Central memory CD8-positive, alpha-beta T cell (primary cell): ENCODE measurements at places on chromosomes 6 and 20.

GRCh38 chr20:38346247-38346651, at the start of gene LBP:
LBP (plus strand) TSS chr20:38346482; CDS start chr20:38346517, 35 bp downstream.
- DNase-seq: no peak

- DNase-seq: no peak
These were observed 42.8 kb downstream of the RREB1 start for GRCh38 chr6:7150381-7151064.

- no peak for DNase-seq
These were observed 46.3 kb upstream of the IYD start for GRCh38 chr6:150322466-150322871.

DNA sequence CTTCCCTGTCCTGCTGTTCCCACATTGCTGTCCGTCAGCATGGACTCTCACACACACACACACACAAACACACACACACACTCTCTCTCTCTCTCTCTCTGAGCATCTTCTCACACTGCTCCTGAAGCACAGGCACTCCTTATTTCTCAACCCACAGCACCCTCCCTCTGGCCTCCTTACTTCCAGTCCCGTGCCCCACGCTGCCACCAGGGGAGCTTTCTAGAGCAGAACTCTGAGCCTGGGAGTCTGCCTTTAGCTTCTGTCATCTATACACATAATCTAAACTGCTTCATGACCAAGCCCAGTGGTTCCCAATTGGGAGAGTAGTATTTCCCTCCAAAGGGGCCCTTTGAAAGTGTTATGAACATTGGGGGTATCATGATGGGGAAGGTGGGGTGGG, 29.1 kb downstream of the HECA start:
- DNase-seq: no peak

DNA sequence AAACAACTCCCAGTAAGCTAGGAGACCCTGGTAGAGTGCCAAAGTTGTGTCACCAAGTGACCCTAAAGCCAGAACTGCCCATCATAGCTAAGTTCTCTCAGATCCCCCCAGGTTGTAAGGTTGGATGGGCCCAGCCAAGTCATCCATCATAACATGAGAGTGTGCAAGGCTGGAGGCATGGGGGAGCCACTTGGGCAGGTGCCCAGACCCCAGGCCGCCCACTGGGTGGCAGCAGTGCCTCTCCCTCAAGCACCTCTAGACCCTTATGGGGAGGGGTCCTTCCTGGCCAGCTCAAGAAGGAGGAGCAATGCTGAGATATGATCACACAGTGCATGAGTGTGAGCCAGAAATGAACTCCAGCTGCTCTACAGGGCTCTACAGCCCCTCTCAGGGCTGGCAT, 154.5 kb downstream of the MYLK4 start:
- no peak for DNase-seq

DNA sequence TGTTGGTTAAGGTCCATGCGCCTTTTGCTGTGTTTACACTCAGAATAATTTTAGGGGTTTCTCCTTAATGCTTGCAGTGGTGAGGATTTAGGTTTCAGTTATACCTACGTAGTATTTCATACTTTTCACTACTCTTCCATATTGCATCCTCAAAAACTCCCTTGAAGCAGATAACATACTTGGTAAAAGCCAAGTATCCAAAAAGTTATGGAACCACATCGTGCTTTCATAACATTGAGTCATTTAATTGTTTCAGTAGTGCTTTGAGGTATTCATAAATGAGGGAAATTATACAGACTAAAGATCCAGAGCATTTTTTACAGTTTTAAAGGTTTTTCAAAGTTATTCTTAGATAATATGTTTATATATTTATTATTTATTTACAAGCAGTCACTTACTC, 4.0 kb upstream of the ATXN1 start:
- no peak for DNase-seq

DNA sequence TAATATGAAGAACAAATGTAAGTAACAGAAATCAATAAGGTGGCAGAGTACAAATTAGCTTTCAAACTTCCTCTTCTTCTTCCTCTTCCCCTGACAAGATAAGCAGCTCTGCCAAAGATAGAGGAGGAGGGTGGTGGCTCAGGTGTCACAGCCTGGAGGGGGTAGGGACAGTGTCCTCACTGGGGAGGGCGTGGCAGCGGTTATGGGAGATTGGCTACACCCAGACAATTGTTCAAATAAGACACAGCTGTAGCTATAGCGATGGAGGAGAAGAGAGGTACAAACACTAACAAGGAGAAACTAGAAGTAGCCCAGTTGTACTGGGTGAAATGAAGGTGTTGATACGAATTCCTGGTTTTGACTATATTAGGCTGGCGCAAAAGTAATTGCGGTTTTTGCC, 198.5 kb downstream of the TBXT start:
- no peak for DNase-seq

- no peak for DNase-seq
These were observed 106.6 kb upstream of the LRFN2 start for GRCh38 chr6:40693768-40694167.

- no peak for DNase-seq
These were observed 102.2 kb upstream of the SASH1 start for GRCh38 chr6:148240461-148240840.

GRCh38 chr6:90790058-90790457, 203.2 kb upstream of the MAP3K7 start:
- DNase-seq: no peak

DNA sequence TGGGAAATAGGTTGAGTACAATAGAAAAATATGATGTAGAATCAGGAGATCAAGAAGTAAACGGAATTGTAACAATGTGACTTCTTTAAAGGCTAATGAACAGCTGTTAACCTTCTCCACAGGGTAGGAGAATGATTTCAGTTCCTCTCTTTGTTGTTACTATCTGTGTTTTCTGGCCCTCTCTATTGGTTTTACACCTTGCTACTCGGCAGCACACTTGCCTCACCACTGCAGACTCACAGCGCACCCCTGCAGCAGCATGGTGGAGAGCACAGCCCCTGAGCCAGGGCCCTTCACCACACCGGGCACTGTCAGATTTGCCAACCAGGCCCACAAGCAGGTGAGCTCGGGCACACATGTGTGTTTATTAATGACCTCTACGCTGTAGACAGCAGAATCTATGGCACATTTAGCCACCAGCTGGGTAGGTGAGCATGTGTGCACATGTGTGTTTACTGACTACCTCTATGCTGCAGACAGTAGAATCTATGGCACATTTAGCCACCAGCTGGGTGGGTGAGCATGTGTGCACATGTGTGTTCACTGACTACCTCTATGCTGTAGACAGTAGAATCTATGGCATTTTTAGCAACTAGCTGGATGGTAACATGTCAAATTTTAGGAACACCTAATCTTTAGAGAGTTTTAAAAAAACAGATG, 16.8 kb downstream of the SFT2D1 start:
- no peak for DNase-seq

DNA sequence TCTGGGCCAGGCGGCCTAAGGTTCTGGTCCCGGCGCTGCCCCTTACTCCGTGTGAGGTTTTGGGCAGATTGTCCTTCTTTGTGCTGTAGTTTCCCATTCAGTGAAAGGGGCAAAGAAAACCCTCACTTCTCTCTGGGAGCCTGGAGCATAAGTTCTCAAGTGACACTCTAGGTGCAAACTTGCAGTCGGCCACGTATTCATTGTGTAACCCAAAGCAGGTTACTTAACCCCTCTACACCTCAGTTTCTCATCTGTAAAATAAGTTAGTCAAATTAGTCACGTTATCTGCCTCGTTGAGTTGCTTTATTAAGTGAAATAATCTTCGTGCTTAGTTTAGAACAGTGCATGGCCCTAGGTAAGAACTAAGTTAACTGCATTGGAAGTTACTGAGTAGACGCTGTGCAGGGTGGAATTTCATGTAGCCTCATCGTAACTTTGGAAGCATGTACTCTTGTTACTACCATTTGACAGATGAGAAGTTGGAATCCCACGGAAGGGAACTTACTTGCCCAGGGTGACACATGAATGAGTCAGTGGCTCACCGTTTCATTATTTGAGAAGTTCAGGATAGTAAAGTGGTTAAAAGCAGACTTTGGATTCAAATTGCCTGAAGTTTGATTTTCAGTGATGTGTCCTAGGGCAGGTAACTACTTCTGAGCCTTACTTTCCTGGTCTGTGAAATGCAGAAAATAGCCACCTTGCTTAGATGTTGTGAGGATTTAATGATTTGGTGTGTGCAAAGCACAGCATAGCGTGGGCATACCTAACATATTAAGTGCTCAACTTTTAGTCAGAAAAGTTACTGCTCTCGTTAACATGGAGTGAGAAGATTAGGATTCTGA, 556 bp upstream of the MROH8 start:
- no peak for DNase-seq

GRCh38 chr20:22744341-22745193, 160.2 kb upstream of the FOXA2 start:
- no peak for DNase-seq

DNA sequence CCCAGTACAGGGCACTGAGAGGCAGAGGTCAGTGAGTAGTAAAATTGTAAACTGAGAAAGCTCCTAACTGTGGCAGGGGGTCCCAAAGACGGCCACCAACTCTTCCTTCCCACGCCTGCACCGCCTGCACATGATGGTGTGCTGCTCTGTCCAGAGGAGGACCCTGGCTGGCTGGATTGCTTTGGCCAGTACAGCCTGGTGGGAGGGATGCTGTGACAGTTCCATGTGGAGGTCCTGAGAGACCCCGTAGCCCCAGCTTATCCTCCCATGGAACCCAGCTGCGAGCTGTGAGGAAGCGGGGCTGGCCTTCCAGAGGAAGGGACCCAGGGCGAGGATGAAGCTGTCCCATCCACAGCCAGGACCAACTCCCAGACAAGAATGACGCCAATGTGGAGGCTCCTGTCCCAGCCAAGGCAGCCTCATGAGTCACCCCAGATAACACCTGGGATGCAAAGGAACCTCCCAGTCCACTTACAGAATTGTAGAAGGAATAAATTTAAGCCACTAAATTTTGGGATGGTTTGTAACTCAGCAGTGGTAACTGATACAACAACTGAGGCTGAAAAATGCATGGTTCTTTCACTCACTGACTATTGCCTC, 2.0 kb upstream of the ACSS1 start:
- DNase-seq: no peak

GRCh38 chr20:57944988-57945387, 235.2 kb upstream of the PMEPA1 start:
- no peak for DNase-seq

GRCh38 chr6:92810913-92811312, 608.4 kb downstream of the EPHA7 start:
- no peak for DNase-seq

- no peak for DNase-seq
These were observed 17.9 kb downstream of the PNRC1 start for GRCh38 chr6:89098461-89098860.

- DNase-seq: no peak
These were observed 245.2 kb downstream of the CDH26 start for GRCh38 chr20:60203451-60203850.

DNA sequence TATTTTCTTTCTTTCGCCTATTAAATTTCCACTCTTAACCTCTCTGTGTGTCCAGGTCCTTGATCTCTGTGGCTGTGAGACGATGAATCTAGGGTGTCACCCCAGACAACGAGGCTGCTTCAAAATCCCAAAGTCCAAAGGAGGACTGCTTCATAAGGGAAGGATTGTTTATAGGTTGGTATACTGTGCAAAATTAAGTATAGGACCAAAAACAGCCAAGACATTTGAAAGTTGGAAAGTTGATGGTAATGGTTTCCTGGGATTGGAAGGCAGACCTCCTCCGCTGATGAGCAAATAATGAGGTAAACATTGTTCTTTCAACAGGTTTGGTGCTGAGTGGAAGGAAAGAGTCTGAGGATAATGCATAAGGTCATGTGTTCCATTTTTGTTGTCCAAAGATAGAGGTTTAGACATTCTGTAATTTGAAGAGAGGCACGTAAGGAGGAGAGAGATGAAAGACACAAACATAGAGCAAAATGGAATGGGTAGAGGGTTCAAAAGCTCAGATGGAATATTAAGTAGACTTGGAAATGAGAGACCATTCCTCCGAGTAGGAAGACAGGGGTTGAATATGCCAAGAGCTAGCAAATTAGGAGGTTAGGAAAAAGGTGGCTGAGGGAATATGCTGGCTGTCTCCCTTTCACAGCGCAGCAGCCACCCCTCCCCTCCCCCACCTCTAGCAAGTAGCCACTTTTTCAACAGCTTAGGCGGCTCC, 24.8 kb downstream of the ZNF311 start:
- no peak for DNase-seq

- no peak for DNase-seq
These were observed 216.5 kb upstream of the CST7 start for GRCh38 chr20:24732599-24732998.

GRCh38 chr6:39197521-39197920, 31.8 kb downstream of the KCNK5 start:
- no peak for DNase-seq

DNA sequence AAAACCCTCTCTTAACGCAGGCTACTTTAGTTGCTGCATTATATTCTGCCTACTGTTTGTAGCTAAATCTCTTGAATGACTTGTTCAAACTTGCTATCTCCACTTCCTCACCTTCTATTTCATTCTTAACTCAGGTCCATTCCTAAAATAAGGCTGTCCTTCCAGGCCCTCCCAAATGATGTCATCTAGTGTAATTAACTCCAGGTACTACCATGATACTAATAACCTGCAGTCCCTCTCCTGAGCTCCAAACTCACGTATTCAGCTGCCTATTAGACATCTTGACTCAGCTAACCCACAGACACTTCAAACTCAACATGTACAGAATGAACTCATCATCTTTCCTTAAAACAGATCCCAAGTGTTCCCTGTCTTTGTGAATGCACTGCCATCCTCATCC, 10.5 kb upstream of the TOP1 start:
- no peak for DNase-seq

GRCh38 chr6:162173466-162173865, 554.1 kb downstream of the PRKN start:
- no peak for DNase-seq

- DNase-seq: no peak
These were observed 33.3 kb upstream of the ARMH2 start for GRCh38 chr6:24831771-24832716.

DNA sequence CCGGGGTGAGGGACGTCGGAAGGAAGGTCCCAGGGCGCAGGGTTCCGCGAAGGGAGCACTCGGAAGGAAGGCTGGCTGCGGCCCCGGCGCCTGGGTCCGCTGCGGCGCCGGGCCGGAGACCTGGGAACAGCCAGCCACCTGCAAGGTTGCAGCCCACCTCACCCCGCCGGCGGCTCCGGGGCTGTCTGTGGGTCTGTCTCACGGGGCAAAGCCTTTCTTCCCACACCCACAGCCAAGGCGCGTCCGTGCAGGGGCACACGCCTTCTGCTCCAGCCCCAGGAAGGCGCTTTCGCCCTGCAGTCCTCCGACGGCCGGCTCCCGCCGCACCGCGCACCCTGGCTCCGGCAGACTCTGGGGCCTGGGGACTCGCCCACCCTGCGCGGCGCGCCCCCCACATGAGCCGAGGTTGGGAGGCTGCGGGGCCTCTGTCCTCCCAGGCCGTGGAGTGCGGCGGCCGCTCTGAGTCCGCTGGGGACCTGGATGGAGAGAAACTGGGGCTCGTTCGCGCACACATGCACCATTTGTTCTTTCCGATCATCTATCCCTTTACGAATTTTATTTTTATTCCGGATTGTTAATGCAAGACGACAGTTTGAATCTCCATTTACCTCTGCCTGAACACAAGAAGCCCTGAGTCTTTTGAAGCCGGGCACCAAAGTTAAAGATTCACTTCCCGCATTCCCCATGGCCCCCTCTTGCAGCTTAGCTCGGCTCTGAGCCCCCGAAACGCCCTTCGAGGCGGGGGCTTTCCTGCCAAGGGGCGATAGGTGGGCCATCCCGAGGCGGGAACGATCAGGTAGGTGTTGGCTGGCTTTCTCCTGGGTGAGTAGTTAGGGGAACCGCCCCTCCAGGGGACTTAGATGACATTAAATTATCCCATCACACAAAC, 4.5 kb upstream of the FOXC1 start:
- DNase-seq: no peak
